ENCODE measurements at places on chromosomes 12 and 14. TPM values are rescaled to one million over a fixed set of nuclear protein-coding genes. Genes with fewer than 3 reads are reported as not detected.

Gene LBHD2
- 0.26 TPM for total RNA-seq

Gene DTX1
- 0.09 TPM for total RNA-seq

Gene OVCH1
- 0.17 TPM for total RNA-seq

Gene RD3L
- not detected for total RNA-seq

Gene ADAM21
- under 0.01 TPM for total RNA-seq

Gene TSHR
- total RNA-seq, result not detected

Gene MYH7
- total RNA-seq, result 2.3 TPM

Gene KRT7
- total RNA-seq, result 5.2 TPM

Gene CFL2
- total RNA-seq, result 53.9 TPM

Gene ACOT4
- 0.09 TPM for total RNA-seq

Gene ALKBH2
- total RNA-seq, result 22.0 TPM

Gene TMEM119
- 182 TPM for total RNA-seq

Gene CMA1
- not detected for total RNA-seq

Gene LRRIQ1
- 0.85 TPM for total RNA-seq

Gene GAPDH
- total RNA-seq, result 7,738 TPM

Gene DDN
- total RNA-seq, result not detected

Gene SLC17A8
- not detected for total RNA-seq

Gene TPH2
- total RNA-seq, result not detected

Gene SDR9C7
- not detected for total RNA-seq

Gene RNASE7
- total RNA-seq, result not detected

Gene RHEBL1
- 0.47 TPM for total RNA-seq

Gene CFAP73
- not detected for total RNA-seq

Gene RHOJ
- total RNA-seq, result 7.6 TPM

Gene SDS
- total RNA-seq, result 0.09 TPM

Gene JPH4
- total RNA-seq, result 0.12 TPM

Gene DCN
- 2,317 TPM for total RNA-seq

Gene TRHDE
- 1.4 TPM for total RNA-seq

Gene KIF5A
- total RNA-seq, result 0.17 TPM

Gene GDF3
- not detected for total RNA-seq

Gene PLBD1
- total RNA-seq, result 4.2 TPM

Gene CALCOCO1
- 132 TPM for total RNA-seq

Gene LTB4R2
- total RNA-seq, result 6.7 TPM

Gene BIN2
- not detected for total RNA-seq

Gene PPHLN1
- 39.1 TPM for total RNA-seq

Gene SLC38A6
- total RNA-seq, result 14.0 TPM

Gene HCAR1
- 0.23 TPM for total RNA-seq

Gene MRPS35
- 44.7 TPM for total RNA-seq

Gene KRT5
- total RNA-seq, result not detected

Gene FAM186B
- total RNA-seq, result not detected

Gene TAPBPL
- total RNA-seq, result 10.9 TPM

Gene FOS
- total RNA-seq, result 494 TPM

Gene ARHGAP9
- total RNA-seq, result not detected

Gene BMP4
- total RNA-seq, result 2.3 TPM

Gene SLC22A17
- total RNA-seq, result 23.2 TPM

Gene TMPRSS12
- not detected for total RNA-seq

Gene PPP1R1A
- not detected for total RNA-seq

Gene TDRD9
- 1.0 TPM for total RNA-seq

Gene KRT75
- total RNA-seq, result not detected

Gene KRT81
- not detected for total RNA-seq

Gene KCNC2
- total RNA-seq, result not detected

Gene UBR7
- 11.7 TPM for total RNA-seq

Gene KIF26A
- not detected for total RNA-seq
